Activated naive CD4-positive, alpha-beta T cell (primary cell): ENCODE measurements at places on chromosomes 16 and 17.

DNA sequence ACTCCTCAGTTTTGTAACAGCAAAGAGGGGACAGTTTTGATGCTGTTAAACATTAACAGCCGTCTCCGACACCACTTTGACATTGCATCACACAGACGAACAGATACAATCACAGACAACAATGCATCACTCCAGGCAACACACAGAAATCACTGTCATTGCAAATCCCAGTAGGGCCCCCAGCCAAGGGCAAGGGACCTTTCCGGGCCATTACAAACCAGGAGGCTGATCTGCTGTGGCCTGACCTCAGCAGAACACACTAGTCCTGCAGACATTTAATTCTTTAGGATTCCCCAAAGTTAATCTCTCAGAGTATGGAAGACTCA lies 136.2 kb upstream of the RCVRN start:
- DNase-seq, result no peak

- no peak for DNase-seq
These were observed 3.0 kb downstream of the SSTR5 start for GRCh38 chr16:1075546-1075945.

DNA sequence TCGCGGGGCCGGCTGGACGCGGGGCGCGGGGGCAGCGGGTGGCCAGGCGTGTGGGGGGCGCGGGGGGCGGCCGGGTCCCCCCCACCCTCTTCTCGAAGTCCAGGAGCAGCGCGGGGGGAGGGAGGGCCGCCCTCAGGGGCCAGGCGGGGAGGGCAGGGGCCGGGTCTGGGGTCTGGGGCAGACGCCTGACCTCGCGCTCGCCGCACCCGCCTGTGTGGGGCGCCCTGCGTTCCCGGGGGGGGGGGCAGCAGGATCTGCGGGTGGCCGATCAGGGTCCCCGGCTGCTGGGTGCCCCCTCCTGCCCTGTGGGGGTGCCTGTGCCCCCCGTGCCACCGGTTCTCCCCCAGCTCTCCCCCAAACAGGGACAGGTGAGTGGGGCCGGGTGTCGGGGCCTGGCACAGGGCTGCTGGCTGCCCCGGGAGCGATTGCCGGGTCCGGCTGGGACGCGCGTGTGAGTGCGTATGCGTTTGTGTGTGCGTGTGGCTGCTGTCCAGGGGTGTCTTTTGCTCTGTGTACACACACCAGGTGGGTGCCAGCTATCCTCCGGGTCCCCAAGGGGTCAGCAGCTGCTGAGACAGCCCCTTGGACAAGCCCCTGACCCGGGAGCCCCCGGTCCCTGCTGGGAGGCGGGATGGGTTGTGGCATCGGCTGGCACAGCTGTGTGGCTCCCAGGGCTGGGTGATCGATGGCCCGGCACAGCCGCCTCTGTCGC lies 663 bp downstream of the PRR35 start:
- no peak for DNase-seq

DNA sequence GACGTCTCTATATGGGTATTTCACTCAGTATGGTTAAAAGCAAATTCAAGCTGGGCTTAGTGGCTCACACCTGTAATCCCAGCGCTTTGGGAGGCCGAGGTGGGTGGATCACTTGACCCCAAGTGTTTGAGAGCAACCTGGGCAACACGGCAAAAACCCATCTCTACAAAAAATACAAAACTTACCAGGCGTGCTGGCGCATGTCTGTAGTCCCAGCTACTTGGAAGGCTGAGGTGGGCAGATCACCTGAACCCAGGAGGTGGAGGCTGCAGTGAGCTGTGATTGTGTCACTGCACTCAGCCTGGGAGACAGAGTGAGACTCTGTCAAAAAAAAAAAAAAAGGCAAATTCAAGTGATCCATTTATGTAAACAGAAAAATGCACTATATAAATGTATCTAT lies 1.3 kb upstream of the TNFRSF17 start:
- no peak for DNase-seq

DNA sequence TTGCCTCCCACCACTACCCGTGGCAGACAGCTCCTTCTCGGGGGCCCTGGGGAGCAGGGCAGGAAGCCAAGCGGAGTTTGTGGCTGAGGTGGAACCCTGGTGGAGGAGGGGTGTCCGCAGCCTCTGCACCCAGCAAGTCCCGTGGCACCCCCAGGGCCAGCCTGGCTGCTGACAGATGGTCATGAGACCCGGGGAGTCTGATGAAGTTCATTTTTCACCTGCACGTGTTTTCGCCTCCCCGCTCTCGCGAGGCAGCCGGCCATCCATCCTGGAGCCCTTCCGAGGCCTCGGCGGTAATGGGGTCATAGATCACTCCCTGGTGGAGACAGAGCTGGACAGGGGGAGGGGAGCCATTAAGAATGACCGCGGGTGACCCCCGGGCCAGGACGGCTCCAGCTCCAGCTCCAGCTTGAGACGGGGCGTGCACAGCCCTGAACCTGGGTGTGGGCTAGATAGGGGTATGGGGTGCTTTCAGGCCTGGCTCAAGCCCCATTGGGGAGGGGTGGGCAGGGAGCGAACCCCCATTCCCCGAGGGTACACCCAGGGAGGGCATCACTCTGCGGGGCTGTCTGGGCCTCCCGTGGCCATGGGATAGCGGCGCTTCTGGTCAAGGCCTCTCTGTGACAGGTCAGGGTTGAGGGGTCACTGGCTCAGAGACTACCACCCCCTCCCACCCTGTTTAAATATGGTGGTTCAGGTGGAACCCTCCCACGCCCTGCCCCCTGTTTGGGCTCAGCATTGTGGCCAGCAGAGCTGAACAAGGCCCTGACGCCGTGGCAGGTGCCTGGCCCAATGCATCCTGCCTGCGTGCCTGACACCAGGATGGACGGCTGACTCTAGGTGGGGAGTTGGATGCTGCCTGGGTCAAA lies 227.4 kb upstream of the GSE1 start:
- no peak for DNase-seq

DNA sequence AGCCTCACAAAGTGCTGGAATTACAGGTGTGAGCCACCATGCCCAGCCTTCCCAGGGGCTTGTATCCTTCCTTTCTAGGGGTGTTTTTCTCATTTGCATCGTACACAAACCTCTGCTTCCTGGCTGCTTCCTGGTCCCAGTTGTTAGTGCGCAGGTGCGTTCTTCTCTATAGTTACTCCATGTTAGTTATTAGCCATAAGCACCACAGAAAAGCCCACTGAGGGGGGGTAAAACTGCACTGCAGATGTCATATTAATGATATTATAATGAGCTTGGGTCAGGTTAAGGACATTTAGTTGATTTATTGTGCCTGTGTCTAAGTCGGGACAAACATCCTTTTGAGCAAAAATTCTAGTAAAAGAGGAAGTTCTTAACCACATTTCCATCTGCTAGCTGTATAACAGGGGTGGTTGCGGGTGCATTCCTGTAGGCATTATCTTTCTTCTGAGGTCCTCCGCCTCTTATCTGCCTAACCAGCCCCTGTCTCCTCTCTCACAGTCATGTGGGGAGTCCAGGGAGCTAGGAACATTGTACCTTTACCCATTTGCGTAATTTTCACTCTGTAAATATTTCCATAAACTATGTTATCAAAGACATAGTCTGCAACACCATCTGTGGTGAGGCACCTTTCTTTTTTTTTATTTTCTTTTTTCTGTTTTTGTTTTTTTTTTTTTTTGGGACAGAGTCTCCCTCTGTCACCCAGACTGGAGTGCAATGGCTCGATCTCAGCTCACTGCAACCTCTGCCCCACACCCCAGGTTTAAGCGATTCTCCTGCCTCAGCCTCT lies 23.6 kb upstream of the ATF7IP2 start:
- DNase-seq, result no peak

- DNase-seq, result no peak
These were observed 100.1 kb upstream of the TOB1 start for GRCh38 chr17:50966163-50966666.
